Activated naive CD4-positive, alpha-beta T cell (primary cell): ENCODE measurements at places on chromosomes 6 and 20.

DNA sequence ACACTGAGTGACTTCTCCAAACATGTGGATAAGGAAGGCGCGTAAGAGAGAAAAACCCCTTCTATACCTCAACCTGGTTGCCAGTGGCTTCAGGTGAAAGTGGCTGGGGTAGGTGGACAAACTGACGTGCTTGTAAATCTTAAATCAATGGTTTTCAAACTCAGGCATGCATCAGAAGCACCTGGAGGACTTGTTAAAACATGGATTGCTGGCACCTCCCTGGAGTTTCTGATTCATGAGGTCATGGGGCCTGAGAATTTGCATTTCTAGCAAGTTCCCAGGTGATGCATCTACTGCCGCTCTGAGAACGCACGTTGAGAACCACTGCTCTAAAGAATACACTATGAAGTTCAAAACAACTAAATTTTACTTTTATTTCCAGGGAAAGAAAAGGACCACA, 31.9 kb upstream of the TAB2 start:
- no peak for DNase-seq

GRCh38 chr6:124655866-124656265, 306.4 kb upstream of the RNF217 start:
- no peak for DNase-seq

- no peak for DNase-seq
Measured at GRCh38 chr20:49228676-49229075, 9.5 kb downstream of the DDX27 start.

- DNase-seq: no peak
Measured at GRCh38 chr6:148271711-148272439, 70.8 kb upstream of the SASH1 start.

DNA sequence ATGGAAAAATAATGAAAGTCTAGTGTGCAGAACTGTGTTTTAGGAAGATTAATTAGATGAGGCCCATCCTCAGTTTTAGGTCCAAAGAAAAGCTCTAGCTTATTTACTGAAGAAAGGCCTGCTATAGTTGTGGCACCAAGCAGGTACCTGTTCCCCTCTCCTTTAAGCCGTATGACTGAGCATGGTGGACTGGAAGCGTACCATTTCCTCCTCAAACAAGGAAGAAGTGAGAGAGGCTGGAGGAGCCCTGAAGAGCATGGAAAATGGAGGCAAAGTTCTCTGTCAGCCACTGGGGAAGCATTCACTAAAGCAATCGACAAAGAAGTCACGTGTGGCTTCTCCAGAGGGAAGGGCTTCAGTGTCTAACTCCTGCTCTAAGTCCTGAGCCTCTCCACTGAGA, 100.2 kb downstream of the MAN1A1 start:
- DNase-seq: no peak

- no peak for DNase-seq
Measured at GRCh38 chr6:149438855-149439254, 38.8 kb downstream of the SUMO4 start.

DNA sequence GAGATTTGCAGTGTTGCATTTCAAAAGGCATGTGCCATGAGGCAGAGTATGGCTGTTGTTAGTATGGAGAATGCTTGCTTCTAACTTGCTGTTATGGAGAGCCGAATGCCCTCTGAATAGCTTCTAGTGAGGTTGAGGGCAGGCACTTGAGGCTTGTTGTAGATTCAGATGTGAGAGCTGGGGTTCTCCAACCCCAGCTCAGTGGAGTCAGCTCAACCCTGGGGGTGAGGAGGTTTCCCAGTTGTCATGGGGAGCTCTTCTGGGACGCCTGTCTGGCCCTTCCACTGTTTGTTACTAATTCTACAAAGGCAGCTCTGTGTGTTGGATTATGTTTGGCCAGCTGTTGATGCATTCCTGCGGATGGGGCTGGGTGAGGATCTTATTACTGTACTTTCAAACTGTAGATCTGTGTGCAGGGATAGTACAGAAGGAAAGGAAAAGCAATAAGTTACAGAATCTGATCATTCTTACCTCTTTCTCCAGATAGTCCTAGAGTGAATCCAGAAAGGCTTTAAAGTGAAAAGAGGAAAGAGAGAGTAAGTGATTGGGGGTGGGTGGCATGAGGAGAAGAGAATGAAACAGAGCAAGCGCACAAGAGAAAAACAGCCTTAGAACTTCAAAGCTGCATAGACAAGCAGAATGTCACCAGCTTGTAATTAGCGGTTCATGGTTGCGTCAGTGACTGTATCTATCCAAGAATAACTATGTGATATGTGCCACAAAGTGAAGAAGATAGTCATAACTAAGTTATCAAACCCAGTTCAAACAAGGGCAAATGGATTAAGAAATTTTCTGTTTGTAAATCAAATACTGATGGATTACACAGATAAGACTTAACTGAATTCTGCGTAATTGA, 148.7 kb downstream of the PRL start:
- DNase-seq: no peak

DNA sequence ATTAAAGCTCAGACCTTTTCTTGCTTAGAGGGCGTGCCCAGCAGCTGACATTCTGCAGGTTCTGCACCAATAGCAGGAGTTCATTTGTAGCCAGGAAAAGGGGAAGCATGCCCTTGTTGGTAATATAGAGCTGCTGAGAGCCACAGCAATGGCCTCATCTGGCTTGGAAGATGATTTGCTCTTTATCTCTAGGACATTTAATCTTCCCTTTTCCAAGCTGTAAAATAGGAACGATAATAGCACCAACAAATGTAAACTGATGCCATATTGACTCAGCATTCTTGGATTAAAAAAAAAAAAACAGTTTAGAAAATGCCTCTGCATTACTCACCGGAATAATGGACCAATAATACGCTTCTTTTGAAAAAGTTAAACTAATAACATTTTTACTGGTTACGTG, 93.4 kb upstream of the SLC2A12 start:
- DNase-seq: no peak

DNA sequence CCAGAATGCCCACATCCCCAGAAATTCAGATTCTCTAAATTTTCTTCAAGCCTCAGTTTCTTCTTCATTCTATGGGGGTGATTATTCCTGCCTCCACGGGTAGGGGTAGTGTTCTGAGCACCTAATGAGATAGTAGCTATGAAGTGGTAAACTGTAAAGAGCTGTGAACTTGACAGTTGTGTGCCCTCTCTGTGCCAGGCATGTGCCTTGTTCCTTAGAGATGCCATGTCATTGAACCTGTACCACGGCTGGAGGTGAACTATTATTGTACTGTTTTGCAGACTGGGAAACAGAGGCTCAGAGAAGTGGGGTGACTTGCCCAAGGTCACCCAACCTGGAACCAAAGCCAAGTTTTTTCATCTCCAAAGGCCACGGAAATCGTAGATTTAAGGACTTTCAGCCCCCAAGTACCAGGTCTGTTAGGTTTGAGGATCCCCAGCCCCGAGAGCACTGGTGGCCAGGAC, 67.7 kb upstream of the SIRPA start:
- DNase-seq: no peak

DNA sequence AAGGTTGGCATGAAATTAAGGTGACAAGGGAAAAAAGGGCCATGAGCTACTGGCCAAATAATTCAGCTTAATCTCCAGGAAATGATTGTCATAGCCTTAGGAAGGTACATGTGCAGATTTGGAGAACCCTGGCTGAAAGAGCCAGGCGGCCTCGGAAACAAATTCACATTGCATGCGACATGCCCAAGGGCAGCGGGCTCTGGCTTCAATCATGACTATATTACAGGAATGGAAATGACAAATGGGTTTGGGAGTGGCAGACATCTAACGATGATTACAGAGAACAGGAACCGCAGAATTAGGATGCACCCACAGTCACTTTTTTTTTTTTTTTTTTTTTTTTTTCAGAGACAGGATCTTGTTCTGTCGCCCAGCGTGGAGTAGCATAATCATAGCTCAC, 112.4 kb upstream of the SALL4 start:
- no peak for DNase-seq

DNA sequence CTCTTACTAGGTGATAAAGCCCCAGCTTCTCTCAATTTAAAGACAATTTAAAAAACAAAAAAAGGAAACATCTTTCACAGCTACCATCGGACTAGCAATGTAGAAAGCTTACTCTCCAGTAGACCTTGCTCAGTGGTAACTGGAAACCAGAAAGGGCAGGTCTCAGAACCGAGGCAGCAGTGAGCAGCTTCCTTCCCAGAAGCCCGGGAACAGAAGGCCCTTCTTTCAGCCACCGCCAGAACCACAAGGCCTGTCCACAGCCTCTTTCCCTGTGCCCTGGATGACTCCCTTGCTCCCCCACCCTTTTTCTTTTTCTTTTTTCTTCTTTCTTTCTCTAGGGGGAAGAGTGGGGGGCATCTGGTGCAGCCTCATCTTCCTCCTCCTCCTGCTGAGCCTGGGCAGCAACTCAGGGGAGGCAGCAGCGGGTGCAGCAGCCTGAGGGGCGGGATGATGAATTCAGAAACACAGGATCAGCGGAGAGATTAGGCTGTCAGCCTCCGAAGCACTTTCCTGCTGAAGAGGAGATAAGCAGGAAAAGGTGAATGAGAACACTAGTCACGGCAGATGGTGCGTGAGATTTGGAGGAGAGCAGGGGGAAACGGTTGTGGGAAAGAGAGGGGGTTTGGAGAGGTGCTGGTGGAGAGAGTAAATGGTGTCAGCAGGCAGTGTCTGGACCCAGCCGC, 158.5 kb downstream of the ID4 start:
- DNase-seq: no peak

- DNase-seq: no peak
Measured at GRCh38 chr6:131980791-131981623, 29.8 kb upstream of the CCN2 start.

GRCh38 chr20:22371843-22372242, 212.5 kb downstream of the FOXA2 start:
- no peak for DNase-seq

DNA sequence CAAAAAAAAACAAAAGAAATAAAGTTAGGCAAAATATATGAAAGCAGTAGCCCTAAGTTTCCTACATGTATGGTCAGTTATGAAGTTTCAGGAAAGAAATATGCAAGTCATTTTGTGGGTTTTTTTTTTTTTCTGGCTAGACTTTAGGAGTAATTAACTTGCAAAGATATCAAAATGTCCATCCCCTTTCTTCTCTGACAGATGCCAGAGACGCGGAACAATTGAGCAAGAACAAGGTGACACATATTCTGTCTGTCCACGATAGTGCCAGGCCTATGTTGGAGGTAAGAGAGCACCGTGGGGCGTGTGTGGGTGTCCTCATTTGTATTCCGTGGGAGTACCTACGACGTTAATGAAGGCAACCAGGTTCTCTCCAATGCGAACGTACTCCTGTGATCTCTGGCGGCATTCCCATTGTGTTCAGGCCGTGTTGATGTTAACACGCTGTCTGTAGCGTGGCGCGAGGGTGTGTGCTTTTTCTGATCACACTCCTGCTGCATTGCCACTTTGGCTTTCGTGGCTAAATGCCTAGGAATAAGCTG, 19.5 kb downstream of the DUSP22 start:
- no peak for DNase-seq
